Vagina (tissue), 2 donors: ENCODE measurements at places on chromosomes 3 and 15. TPM values are rescaled to one million over a fixed set of nuclear protein-coding genes. Genes with fewer than 3 reads are reported as not detected.

- no peak for DNase-seq
- H3K36me3 ChIP-seq: no peaks in the 10 kb centered on the region
- H3K27me3 ChIP-seq: no peaks in the 10 kb centered on the region
Measured at GRCh38 chr3:31974964-31975363, 6.1 kb downstream of the OSBPL10 start.

GRCh38 chr3:151327571-151328198 lies 1.7 kb downstream of the P2RY13 start:
- no peak for DNase-seq
- H3K4me1 ChIP-seq: peaks cover 16% of the 10 kb centered on the region
- H3K27me3 ChIP-seq: no peaks in the 10 kb centered on the region
- H3K4me3 ChIP-seq: no peak overlapping the region
- no peak overlapping the region for H3K27ac ChIP-seq

- H3K27ac ChIP-seq: no peak overlapping the region
- DNase-seq: no peak
- H3K27me3 ChIP-seq: no peaks in the 10 kb centered on the region
- no peak overlapping the region for H3K4me3 ChIP-seq
- no peaks in the 10 kb centered on the region for H3K36me3 ChIP-seq
Measured at GRCh38 chr3:152860736-152861135, 25.8 kb downstream of the P2RY1 start.

DNA sequence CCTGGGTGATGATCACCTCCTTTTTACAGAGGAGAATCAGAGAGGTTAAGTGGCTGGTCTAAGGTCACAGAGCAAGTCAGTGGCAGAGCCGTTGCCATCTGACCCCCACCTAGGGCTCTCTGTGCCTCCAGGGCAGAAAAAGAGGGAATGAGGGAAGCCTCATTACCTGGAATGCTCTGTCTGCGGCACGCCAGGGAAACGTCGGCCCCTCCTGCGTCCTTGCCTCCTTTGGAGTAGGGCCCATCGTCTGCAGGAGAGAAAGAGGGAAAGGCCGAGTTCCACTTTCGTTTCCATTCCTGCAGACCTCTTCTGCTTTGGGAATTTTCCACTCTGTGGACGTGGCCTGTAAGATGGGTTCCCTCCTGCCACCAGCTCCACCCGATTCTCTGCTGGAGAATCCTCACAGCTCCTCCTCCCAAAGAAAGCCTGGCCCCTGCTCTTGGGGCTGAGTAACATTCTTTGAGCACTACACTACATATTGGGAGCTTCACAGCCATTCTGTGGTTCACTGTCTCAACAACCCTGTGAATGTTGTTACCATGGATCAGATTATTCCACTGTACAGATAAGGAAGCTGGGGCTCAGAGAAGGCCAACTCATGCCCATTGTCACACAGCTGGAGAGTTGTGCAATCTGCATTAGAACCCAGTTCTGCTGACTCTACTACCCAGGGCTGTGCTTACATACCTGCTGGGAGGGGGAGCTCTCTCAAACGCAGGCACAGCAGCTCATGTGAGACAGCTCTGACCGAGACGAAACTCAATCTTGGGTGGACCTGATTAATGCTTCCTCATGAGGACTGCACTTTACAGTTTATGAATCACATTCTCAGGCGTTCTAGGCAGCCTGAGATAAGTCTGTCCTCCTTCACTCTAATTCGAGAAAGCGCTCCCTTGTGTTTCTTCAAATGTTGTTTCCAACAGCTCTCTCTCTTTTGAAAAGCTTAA lies 14.2 kb downstream of the GRIP2 start:
- H3K4me3 ChIP-seq: no peak overlapping the region
- H3K36me3 ChIP-seq: no peaks in the 10 kb centered on the region
- no peak for DNase-seq
- no peaks in the 10 kb centered on the region for H3K27me3 ChIP-seq
- H3K4me1 ChIP-seq: peaks cover 38% of the 10 kb centered on the region

GRCh38 chr3:29537889-29538609 lies 257.2 kb downstream of the RBMS3 start:
- H3K36me3 ChIP-seq: no peaks in the 10 kb centered on the region
- H3K27me3 ChIP-seq: no peaks in the 10 kb centered on the region
- H3K27ac ChIP-seq: no peak overlapping the region
- no peak for DNase-seq
- H3K4me3 ChIP-seq: no peak overlapping the region
- peaks cover 12% of the 10 kb centered on the region for H3K4me1 ChIP-seq

DNA sequence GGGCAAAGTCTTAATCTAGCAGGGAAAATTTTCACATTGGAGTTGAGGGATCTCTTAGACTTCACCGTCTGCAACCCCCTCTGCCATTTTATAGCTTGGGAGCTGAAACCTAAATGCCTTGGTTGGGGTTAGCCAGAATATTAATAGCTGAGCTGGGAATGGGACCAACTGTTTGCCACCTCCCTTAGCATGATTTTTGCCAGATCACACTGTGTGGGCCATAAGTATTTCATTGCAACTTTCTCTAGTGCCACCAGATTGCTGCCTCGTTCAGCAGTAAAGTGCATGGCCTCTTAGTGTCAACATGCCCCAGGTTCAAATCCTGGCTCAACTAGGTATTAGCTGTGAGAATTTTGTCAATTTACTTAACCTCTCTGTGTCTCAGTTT lies 55.9 kb upstream of the ABHD17C start:
- no peak overlapping the region for H3K4me3 ChIP-seq
- H3K27me3 ChIP-seq: no peaks in the 10 kb centered on the region
- no peaks in the 10 kb centered on the region for H3K4me1 ChIP-seq
- H3K27ac ChIP-seq: no peak overlapping the region
- H3K36me3 ChIP-seq: no peaks in the 10 kb centered on the region

- H3K27ac ChIP-seq: no peak overlapping the region
- no peaks in the 10 kb centered on the region for H3K4me1 ChIP-seq
- DNase-seq: peak; percentile 49
- H3K4me3 ChIP-seq: no peak overlapping the region
Measured at GRCh38 chr3:126451511-126451910, 24.2 kb downstream of the ZXDC start.

PRR20G gene
- total RNA-seq: not detected
